ENCODE measurements at places on chromosomes 5 and 9. TPM values are rescaled to one million over a fixed set of nuclear protein-coding genes. Genes with fewer than 3 reads are reported as not detected.
A peak's percentile ranks its signal among the peaks of the same experiment; 100 is the strongest.

DNA sequence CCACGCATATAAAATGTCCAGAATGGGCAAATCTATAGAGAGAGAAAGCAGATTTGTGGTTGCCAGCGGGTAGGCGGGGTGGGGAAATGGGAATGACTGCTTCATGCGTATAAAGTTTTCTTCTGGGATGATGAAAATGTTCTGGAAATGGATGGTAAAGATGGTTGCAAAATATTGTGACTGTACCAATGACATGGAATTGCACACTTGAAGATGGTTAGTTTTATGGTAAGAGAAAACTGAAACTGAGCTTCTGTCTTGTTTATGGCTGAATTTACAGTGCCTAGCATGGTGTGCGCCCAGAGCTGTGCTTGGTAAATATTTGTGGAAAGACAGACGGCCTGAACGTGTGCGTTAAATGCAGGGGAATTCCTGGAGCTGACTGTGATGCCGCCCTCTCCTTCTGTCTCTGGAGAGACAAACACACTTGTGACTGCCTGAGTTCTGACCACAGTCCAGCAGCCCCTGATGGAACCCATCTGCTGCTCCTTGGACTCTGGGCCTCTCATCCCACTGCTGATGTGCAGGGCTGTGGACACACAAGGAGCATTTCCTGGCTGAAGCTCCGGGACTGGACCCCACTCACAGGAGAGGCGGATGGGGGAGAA, 8.6 kb upstream of the PTGES start:
- H3K27me3 ChIP-seq: no peaks in the 10 kb centered on the region
- H3K36me3 ChIP-seq: no peaks in the 10 kb centered on the region
- peak; percentile 55 for DNase-seq
- H3K27ac ChIP-seq: peak overlapping the region; percentile 94
- peak overlapping the region; percentile 28 for H3K4me3 ChIP-seq

DNA sequence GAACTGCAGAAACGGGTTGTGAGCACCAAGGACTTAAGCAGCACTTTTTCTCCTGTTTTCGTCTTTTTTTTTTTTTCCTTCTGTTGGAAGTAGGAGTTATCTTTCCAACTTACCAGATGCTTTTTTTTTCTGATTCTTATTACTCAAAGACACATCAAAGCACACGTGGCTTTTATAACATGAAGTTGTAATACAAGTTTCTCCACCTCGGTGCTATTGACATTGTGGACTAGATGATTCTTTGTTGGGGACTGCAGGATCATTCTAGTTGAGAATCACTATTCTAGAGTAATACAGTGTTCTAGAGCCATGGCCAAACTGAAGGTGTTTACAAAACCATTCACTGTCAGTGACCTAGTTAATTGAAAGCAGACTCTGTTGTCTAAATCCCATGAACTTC, 51.5 kb downstream of the MYO10 start:
- H3K4me3 ChIP-seq: no peak overlapping the region
- H3K27ac ChIP-seq: peak overlapping the region; percentile 15
- no peaks in the 10 kb centered on the region for H3K27me3 ChIP-seq
- no peak for DNase-seq
- peaks cover 20% of the 10 kb centered on the region for H3K4me1 ChIP-seq

The CDC20B gene
- not detected for total RNA-seq

DNA sequence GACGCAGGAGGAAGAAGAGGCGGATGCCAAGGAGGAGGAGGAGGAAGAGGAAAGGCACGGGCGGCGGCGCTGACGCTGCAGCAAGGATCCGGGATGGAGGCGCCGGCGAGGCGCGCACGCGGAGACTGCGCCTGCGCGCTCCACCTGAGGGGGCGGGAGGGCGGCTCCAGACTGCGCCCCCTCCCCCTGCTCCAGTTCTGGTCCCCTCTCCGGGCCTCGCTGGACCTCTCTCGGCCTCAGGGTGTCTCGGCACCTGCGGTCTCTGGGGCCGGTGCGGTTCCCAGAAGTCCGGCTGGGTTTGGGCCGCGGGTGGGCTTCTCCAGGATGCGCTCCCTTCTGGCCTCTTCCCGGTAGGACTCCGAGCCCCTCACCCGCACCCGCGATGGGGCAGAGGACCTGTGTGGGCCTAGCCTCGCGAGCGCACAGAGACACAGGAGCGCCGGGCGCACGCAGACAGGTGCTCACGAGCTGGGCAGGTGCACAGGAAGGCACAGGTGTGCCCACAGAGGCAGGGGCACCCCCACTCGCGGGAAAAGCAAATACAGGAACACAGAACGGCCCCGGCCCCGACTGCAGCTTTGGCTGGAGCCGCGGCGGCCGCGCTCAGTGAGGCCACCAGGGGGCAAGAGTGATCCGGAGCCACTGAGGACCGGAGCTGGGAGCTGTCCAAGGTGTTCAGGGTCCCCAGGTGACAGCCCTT, at the start of gene NPDC1:
Gene NPDC1 (minus strand): TSS at position 90 of the 700 bp plus-strand sequence. CDS start 188 bp downstream, outside the sequence.
- H3K36me3 ChIP-seq: no peaks in the 10 kb centered on the region
- H3K27ac ChIP-seq: no peak within 1 kb of the TSS
- H3K27me3 ChIP-seq: peaks cover 6% of the 10 kb centered on the region

The ADAMTS2 gene
- 27.0 TPM for total RNA-seq

The PCDHB4 gene
- 0.50 TPM for total RNA-seq

- no peaks in the 10 kb centered on the region for H3K4me1 ChIP-seq
- H3K27ac ChIP-seq: peak overlapping the region; percentile 24
- no peak overlapping the region for H3K4me3 ChIP-seq
- no peak for DNase-seq
Measured at GRCh38 chr5:14675865-14676300, 11.4 kb downstream of the OTULIN start.

GRCh38 chr9:4774209-4774608, 18.5 kb upstream of the RCL1 start:
- H3K4me1 ChIP-seq: peaks cover 2% of the 10 kb centered on the region
- no peak overlapping the region for H3K4me3 ChIP-seq
- no peaks in the 10 kb centered on the region for H3K27me3 ChIP-seq
- H3K36me3 ChIP-seq: no peaks in the 10 kb centered on the region
- DNase-seq: no peak

GRCh38 chr5:173862047-173862477, 26.1 kb upstream of the CPEB4 start:
- no peaks in the 10 kb centered on the region for H3K4me1 ChIP-seq
- no peaks in the 10 kb centered on the region for H3K36me3 ChIP-seq
- H3K27ac ChIP-seq: no peak overlapping the region
- no peak for DNase-seq
- H3K4me3 ChIP-seq: no peak overlapping the region

DNA sequence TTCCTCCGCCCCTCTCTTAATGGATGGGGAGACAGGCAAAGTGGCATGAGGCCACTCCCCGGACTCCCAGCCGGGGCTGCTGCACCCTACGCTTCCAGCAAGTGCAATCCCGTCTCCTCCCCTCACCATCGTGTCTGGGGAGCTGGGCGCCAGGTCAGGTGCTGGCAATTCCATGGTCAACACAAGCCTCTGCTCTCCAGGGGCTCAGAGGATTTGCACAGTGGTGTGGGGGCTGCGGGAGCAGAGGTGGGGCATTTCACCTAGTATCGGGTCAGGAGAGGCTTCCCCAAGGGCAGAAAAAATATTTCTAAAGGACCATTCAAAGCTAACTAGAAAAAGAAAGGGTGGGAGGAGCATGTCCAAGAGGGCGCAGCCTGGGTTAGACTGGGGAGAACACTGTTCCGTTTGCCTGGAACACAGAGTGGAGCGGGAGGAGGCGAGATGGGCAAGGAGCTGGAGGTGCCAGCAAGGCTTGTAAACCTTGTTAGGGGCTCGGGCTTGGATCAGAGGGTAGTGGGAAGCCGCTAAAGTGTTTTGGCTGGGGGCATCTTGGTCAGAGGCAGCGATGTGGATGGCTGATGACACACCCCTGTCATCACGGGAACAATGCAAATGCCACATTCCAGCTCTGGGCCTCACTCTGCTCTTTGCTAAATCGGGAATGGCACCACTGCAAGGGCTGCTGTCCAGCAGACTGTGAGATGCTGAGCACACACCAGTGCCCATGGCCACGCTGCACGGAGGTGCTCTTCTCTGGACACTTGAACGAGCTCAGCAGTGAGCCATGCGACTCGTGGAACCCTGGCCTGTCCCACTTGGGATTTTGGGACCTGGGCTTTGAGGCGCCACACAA, 191.7 kb downstream of the CDK5RAP2 start:
- no peak for DNase-seq
- H3K27ac ChIP-seq: no peak overlapping the region
- peaks cover 11% of the 10 kb centered on the region for H3K36me3 ChIP-seq
- no peak overlapping the region for H3K4me3 ChIP-seq
- no peaks in the 10 kb centered on the region for H3K27me3 ChIP-seq

GRCh38 chr5:37005252-37005651, 128.7 kb downstream of the NIPBL start:
- DNase-seq: peak; percentile 10
- no peaks in the 10 kb centered on the region for H3K4me1 ChIP-seq
- H3K27ac ChIP-seq: no peak overlapping the region

DNA sequence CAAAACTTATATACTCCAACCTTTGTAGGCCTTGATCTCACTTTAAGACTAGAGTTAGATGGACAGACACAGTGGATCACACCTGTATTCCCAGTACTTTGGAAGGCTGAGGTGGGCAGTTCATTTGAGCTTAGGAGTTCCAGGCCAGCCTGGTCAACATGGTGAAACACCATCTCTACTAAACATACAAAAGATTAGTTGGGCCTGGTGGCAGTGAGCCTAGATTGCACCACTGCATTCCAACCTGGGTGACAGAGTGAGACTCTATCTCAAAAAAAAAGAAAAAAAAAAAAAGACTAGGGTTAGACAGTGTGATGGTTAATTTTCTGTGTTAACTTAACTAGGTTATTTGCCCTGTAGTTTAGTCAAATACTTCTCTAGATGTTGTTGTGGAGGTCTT, 74.1 kb downstream of the CFAP95 start:
- no peak overlapping the region for H3K4me3 ChIP-seq
- no peak overlapping the region for H3K27ac ChIP-seq
- peaks cover 11% of the 10 kb centered on the region for H3K4me1 ChIP-seq

The C9orf72 gene
- total RNA-seq: 4.5 TPM

DNA sequence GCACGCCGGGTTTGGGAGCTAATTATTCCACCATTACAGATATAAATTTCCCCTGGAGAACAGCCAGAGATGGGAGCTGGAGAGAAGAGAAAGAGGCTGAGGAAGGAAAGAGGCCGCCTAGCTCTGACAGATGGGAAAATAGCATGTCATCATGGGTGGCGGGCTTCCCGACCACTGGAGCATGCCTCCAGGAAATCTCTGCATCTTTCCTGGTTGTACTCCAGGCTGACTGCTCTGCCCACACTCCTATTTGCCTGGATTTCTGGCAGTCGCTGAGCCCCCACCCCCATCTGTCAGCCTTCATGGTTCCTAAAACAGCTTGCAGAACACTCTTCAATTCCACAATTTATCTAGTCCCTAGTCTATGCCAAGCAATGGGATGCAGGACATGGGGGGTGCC, 14.3 kb upstream of the GABRP start:
- no peak for DNase-seq
- no peak overlapping the region for H3K27ac ChIP-seq
- H3K36me3 ChIP-seq: no peaks in the 10 kb centered on the region
- no peak overlapping the region for H3K4me3 ChIP-seq
- H3K27me3 ChIP-seq: no peaks in the 10 kb centered on the region
- no peaks in the 10 kb centered on the region for H3K4me1 ChIP-seq

DNA sequence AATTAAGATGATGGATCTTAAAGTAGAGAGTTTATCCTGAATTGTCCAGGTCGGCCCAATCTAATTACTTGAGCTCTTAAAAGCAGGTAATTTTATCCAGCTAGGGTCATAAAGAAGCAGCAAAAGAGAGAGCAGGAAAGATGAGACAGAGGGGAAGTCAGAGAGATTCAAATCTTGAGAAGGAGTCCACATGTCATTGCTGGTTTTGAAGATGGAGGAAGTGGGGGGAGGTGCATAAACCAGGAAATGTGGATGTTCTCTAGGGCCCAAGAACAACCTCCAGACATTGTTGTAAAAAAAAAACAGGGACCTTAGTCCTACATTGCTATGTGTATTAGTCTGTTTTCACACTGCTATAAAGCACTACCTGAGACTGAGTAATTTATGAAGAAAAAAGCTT, 66.4 kb downstream of the SLCO4C1 start:
- H3K36me3 ChIP-seq: no peaks in the 10 kb centered on the region
- no peaks in the 10 kb centered on the region for H3K27me3 ChIP-seq
- DNase-seq: no peak
- H3K27ac ChIP-seq: no peak overlapping the region
- no peak overlapping the region for H3K4me3 ChIP-seq

DNA sequence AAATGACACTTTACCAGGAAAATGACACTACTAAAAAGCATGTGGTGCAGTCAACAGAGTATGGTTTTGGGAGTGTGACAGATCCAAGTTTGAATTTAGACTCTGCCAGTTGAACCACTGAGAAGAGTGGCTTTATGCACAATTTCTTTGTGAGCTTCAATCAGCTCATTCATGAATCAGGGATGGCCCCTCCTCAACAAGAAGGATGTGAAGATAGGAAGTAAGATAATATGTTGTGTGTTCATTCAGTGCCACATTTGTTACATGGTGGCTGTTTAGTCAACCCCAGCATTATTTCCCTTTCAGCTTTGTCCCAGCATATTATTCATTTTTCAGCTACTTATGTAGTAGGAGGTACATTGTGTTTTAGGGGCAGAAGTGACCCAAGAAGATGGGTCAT, 140.1 kb downstream of the TLE4 start:
- H3K4me3 ChIP-seq: no peak overlapping the region
- H3K27me3 ChIP-seq: no peaks in the 10 kb centered on the region
- DNase-seq: no peak
- H3K27ac ChIP-seq: no peak overlapping the region

GRCh38 chr5:179797741-179798140, 4.0 kb downstream of the LTC4S start:
- no peak for DNase-seq
- H3K36me3 ChIP-seq: peaks cover 37% of the 10 kb centered on the region
- H3K27ac ChIP-seq: no peak overlapping the region
- H3K4me3 ChIP-seq: no peak overlapping the region

The MSX2 gene
- 1.3 TPM for total RNA-seq

- no peaks in the 10 kb centered on the region for H3K27me3 ChIP-seq
- no peaks in the 10 kb centered on the region for H3K36me3 ChIP-seq
- no peak overlapping the region for H3K4me3 ChIP-seq
- DNase-seq: no peak
- no peaks in the 10 kb centered on the region for H3K4me1 ChIP-seq
Measured at GRCh38 chr9:126838895-126839294, 21.5 kb upstream of the ZBTB34 start.

The ADAMTSL2 gene
- total RNA-seq: under 0.01 TPM

GRCh38 chr5:149022200-149022599, 40.7 kb downstream of the SH3TC2 start:
- no peak overlapping the region for H3K27ac ChIP-seq
- no peak for DNase-seq
- H3K4me1 ChIP-seq: peaks cover 3% of the 10 kb centered on the region

The PPP3R2 gene
- total RNA-seq: not detected

DNA sequence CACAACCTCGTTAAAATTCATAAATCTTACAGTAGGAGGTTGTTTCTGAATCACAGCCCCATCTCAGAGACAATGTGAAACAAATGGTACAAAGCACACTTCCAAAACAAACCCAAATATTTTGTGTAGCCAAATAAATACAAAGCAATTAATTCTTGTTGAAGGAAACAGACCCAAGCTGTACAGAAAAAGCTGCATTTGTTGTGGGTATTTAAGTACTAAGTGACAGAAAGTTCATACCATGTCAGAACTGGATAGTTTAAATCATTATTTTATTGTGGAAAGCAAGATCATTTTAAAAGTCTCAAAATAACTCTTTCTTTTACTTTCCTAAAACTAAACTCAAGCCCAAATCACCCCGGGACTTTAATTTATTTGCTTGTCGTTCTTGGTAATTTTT, 570.7 kb downstream of the ELAVL2 start:
- no peak for DNase-seq
- no peaks in the 10 kb centered on the region for H3K4me1 ChIP-seq
- no peaks in the 10 kb centered on the region for H3K27me3 ChIP-seq
- H3K27ac ChIP-seq: no peak overlapping the region
- no peaks in the 10 kb centered on the region for H3K36me3 ChIP-seq
- no peak overlapping the region for H3K4me3 ChIP-seq

The ARL14EPL gene
- total RNA-seq: not detected

The CCDC69 gene
- total RNA-seq: 4.0 TPM

Measured in fibroblast of lung (primary cell).